ENCODE measurements at places on chromosomes 11 and 22. TPM values are rescaled to one million over a fixed set of nuclear protein-coding genes. Genes with fewer than 3 reads are reported as not detected.

The EPS8L2 gene
- 8.1 TPM for total RNA-seq

The MUC6 gene
- not detected for total RNA-seq

The PANX3 gene
- total RNA-seq, result not detected

The EXPH5 gene
- total RNA-seq, result 2.9 TPM

The MUC5B gene
- total RNA-seq, result not detected

The TMPRSS4 gene
- not detected for total RNA-seq

The NLRP6 gene
- total RNA-seq, result 1.2 TPM

Measured in activated naive CD4-positive, alpha-beta T cell treated with anti-CD3 and anti-CD28 coated beads for 36 hours (primary cell).